ENCODE measurements at places on chromosomes 5 and 9. TPM values are rescaled to one million over a fixed set of nuclear protein-coding genes. Genes with fewer than 3 reads are reported as not detected.

Gene ZNF483
- 62.9 TPM for total RNA-seq

Gene SV2C
- under 0.01 TPM for total RNA-seq

Gene GARIN3
- not detected for total RNA-seq

Gene CBY3
- 0.44 TPM for total RNA-seq

Gene LHFPL2
- 33.1 TPM for total RNA-seq

Gene KIF24
- 4.5 TPM for total RNA-seq

Gene PCDHB4
- 0.41 TPM for total RNA-seq

Gene ZNF658
- total RNA-seq: 1.9 TPM

Gene MARCOL
- total RNA-seq: not detected

Gene IL33
- total RNA-seq: 0.33 TPM

Gene SLC46A2
- not detected for total RNA-seq

Gene NR4A3
- total RNA-seq: 0.18 TPM

Gene ADAMTS16
- 12.3 TPM for total RNA-seq

Gene SLC1A3
- total RNA-seq: 48.8 TPM

Gene NME5
- total RNA-seq: 0.44 TPM

Gene ADAMTS2
- 1.7 TPM for total RNA-seq

Gene CACNA1B
- 2.3 TPM for total RNA-seq

Gene TSSK1B
- total RNA-seq: not detected

Gene ADGRV1
- total RNA-seq: 28.8 TPM

Gene OR1Q1
- not detected for total RNA-seq

Gene SNCB
- 4.7 TPM for total RNA-seq

Gene SHC3
- 13.2 TPM for total RNA-seq

Gene SLC34A1
- total RNA-seq: not detected

Gene ASS1
- total RNA-seq: 81.5 TPM

Gene SOX30
- 0.04 TPM for total RNA-seq

Gene ELOVL7
- 2.6 TPM for total RNA-seq

Gene WDR38
- total RNA-seq: not detected

Gene SLC27A6
- total RNA-seq: 0.83 TPM

Gene SGCD
- 0.04 TPM for total RNA-seq

Gene FSTL4
- 2.4 TPM for total RNA-seq

Gene DHFR
- total RNA-seq: 63.1 TPM

Gene FAM153A
- not detected for total RNA-seq

Gene PHF24
- total RNA-seq: 0.37 TPM

Gene GRXCR2
- total RNA-seq: not detected

Gene TAF11L5
- not detected for total RNA-seq

Gene AMACR
- total RNA-seq: 18.3 TPM

Gene DPYSL3
- total RNA-seq: 312 TPM

Gene ZNF354B
- total RNA-seq: 2.7 TPM

Gene SH2D3C
- total RNA-seq: 0.26 TPM

Gene PDE6A
- not detected for total RNA-seq

Gene LHX6
- 5.2 TPM for total RNA-seq

Measured in H7 (cell line).